ENCODE measurements at places on chromosomes 2 and 18. TPM values are rescaled to one million over a fixed set of nuclear protein-coding genes. Genes with fewer than 3 reads are reported as not detected.

GRCh38 chr2:105042189-105042588 is 4.3 kb downstream of the MRPS9 start:
- DNase-seq, result no peak
- H3K36me3 ChIP-seq, result no peaks in the 10 kb centered on the region
- no peaks in the 10 kb centered on the region for H3K27me3 ChIP-seq

MARCO gene
- total RNA-seq, result 12.4 TPM

DNA sequence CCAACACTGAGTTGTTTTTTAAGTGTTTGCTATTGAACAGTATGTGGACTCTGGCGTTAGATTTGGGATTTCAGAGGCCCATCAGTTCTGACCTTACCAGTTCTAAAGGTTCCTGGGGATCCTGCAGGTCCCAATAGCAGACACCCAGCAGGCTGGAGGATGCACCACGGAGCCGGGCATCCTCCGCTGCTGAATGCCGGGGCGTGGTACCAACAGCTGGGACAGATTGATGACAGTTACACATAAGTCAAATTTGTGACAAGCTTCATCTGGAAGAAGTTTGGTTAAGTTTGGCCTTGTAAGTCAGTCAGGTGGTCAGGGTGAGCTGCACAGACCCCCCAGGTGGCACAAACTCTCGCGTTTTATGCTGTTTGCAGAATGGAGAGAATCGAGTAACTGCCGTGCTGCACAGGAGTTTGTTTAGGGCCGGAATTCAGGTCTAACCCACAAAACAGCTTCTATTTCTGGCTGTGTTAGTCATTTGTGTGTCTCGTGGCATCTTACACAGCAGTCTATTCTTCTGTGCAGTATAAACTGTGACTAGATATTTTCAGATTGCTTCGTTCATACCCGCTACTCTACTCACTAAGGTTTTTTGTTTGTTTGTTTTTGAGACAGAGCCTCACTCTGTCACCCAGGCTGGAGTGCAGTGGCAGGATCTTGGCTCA is 19.2 kb downstream of the CTDP1 start:
- H3K27ac ChIP-seq, result no peak overlapping the region
- DNase-seq, result no peak
- no peaks in the 10 kb centered on the region for H3K27me3 ChIP-seq
- peaks cover 83% of the 10 kb centered on the region for H3K36me3 ChIP-seq
- no peaks in the 10 kb centered on the region for H3K4me1 ChIP-seq

- no peaks in the 10 kb centered on the region for H3K27me3 ChIP-seq
- H3K4me1 ChIP-seq, result no peaks in the 10 kb centered on the region
- no peak for DNase-seq
- no peak overlapping the region for H3K27ac ChIP-seq
Measured at GRCh38 chr18:48100651-48101165, 170.2 kb upstream of the SMAD2 start.

ARHGAP28 gene
- 7.8 TPM for total RNA-seq

DNA sequence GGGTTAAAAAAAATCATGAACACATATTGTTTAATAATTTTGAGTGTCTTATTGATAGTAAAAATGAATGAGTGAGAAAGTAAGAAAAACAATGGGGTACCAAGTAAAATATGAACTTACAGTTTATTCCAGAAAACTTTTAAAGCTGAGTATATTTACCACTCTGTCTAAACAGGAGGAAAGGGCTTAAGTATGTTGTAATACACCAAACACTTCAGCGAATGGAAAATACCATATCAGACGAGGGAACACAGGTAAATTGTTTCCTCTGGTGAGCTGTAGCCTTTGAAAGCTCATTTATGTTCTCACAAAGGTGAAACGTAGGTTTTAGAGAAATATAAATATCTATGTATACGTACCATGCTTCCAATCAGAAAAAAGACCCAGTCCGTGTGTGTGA is 1209.6 kb upstream of the ZEB2 start:
- no peak overlapping the region for H3K4me3 ChIP-seq
- no peaks in the 10 kb centered on the region for H3K36me3 ChIP-seq
- H3K27ac ChIP-seq, result no peak overlapping the region
- no peaks in the 10 kb centered on the region for H3K4me1 ChIP-seq

All from tibial nerve (tissue), 4 donors.